Stimulated activated CD8-positive, alpha-beta memory T cell treated with anti-CD3 and anti-CD28 coated beads, Interleukin-7, amount 100 ng/mL, for 1 hour (primary cell): ENCODE measurements at places on chromosomes 3 and 15.

DNA sequence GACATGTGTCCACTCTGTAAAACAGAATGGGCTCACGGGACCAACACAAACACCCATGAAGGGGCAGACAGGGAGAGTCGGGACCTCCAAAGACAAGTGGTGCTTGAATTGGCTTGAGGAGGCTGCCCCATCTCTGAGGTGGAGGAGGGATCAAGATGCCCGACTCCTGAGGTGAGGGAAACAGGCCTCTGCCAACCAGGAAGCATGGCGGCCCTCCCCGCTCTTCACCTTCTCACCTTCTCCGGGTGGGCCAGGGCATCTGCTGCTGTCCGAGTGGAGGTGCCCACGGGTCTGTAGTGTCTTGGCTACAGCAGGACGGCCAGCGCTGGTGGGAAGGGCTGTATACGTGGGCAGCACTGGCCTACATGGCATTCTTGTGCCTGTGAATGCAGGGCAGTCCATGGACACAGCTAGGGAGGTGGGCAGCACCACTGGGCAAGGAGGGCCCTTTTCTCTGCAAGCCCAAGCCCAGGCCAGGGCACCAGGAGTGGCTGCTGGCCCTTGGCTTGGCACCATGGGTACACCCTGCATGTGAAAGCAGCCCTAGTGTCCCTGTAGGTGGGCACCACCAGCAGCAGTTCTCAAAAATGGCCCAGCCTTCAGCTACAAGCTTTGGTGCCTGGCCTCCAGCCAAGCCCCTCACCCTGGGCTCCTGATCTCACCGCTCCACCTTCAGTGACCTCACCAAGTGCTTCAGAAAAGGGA, 79.4 kb downstream of the SNRK start:
- DNase-seq: no peak

DNA sequence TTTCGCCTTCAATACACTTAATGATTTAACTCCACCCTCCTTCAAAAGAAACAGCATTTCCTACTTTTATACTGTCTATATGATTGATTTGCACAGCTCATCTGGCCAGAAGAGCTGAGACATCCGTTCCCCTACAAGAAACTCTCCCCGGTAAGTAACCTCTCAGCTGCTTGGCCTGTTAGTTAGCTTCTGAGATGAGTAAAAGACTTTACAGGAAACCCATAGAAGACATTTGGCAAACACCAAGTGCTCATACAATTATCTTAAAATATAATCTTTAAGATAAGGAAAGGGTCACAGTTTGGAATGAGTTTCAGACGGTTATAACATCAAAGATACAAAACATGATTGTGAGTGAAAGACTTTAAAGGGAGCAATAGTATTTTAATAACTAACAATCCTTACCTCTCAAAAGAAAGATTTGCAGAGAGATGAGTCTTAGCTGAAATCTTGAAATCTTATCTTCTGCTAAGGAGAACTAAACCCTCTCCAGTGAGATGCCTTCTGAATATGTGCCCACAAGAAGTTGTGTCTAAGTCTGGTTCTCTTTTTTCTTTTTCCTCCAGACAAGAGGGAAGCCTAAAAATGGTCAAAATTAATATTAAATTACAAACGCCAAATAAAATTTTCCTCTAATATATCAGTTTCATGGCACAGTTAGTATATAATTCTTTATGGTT, at the start of gene CCR5:
TSS of gene CCR5 (plus strand) at position 108 of the 680 bp plus-strand sequence. CDS start 1,957 bp downstream, outside the sequence.
- no peak for DNase-seq

DNA sequence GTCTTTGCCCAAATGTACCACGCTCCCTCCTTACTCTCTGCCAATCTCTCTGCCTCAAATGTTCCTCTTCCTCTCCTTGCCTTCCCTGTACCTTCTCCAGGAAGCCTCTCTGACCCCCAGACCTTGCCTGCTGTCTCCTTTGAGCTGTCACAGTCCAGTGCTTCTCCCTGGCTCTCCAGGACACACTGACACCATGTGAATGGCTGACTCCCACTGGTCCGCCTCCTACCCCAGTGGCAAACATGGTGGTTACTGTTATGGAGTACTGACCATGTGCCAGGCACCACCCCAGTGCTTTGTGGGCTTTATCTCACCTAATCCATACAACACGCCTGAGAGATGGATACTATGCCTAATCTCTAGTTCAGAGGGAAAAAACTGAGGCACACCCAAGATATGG, 141.9 kb downstream of the TPRA1 start:
- DNase-seq: no peak

- no peak for DNase-seq
Observed at GRCh38 chr15:98970799-98971198, 36.8 kb downstream of the PGPEP1L start.

GRCh38 chr3:37249717-37250116, 75.3 kb upstream of the LRRFIP2 start:
- no peak for DNase-seq

- DNase-seq: no peak
Observed at GRCh38 chr3:170844377-170844776, 25.6 kb downstream of the RPL22L1 start.

DNA sequence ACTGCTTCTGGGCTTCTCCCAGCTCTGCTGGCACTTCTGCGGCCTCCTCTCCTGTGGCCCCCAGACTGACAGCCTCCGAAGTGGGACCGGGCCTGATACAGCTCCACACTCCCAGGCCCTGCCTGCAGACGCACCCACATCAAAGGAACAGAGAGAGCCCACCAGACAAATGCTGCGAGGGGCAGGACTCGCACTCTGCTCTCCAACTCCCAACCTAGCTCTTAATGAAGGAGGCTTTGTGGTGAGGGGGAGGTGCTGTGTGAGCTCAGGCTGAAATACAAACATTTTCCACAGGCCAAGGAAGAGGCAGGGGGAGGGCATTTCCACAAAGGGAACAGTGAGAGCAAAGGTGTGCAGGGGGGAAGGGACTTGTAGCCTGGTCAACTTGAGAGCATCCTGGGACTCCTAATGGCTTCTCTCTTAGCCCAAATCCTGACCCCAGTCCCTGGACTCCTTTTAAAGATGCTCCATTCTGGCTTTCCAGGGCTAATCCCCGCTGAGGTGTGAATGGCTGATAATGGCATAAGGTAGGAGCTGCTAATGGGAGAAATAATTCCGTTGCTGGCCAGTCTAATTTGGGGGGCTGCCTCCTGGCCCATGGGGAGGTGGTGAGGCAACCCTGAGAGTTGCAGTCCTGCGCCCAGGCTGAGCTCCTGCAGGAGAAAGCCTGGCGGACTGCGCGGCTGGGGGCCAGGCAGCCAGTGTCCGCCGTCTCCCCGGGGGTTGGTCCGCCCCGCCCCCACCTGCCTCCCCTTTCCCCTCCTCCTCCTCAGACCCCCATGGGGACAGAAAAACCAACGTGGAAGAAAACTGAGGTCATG, 9.6 kb downstream of the LINGO1 start:
- no peak for DNase-seq

DNA sequence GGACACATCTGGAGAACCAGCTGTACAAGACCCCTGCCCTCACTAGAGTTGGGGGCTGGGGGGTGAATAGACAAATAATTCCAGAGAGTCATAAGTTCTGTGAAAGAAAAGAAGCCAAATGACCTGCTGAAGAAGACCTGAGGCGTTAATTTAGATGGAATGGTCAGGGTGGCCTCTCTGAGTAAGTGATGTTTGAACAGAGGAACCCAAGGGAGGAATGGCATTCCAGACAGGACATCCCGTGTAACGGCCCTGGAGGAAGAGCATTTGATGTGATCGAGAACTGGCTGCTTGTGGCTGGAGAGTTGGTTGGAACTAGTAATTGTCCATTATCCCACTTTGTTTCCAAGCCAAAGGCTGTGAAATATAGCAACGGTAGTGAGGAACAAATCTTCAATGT, 1.7 kb downstream of the NR2C2 start:
- no peak for DNase-seq
